ENCODE measurements at places on chromosomes 7 and 10.

DNA sequence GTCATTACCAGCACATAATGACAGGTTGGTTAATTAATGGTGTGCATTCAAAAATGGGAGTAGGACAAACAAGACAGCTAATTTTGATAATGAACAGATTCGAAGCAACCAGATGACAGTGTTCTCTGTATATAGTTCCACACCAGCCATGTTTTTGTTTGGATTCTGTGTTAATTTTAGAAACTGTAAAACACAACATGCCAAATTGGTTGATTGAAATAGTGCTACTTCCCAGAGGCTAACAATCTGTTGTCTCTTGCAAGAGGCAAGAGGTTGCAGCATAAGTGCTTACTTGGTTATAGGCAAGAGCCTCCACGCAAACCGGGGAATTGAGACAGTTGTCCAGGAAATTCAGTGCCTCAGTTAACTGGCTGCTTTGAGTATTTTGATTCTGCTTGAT is 170.2 kb upstream of the HABP2 start:
- no peak for DNase-seq

DNA sequence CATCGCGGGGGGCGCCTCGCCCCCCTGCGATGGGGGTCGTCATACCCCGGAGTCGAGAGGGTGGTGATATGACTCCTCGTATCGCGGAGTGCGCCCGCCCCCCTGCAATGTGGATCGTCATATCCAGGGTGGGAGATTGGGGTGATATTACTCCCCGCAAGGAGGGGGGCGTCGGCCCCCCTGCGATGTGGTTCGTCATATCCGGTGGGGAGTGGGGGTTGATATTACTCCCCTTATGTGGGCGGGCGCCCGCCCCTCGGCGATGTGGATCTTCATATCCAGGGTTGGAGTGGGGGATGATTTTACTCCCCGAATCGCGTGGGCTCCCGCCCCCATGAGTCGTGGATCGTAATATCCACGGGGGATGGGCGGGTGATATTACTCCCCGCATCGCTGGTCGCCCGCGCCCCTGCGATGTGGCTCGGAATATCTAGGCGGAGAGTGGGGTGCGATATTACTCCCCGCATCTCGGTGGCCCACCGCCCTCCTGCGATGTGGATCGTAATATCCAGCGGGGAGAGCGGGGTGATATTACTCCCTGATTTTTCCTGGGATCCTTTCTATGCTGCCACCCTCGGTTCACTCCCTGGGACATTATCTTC is 36.9 kb downstream of the MEIG1 start:
- no peak for DNase-seq

GRCh38 chr10:114384601-114385000 is 19.7 kb downstream of the AFAP1L2 start:
- no peak for DNase-seq

DNA sequence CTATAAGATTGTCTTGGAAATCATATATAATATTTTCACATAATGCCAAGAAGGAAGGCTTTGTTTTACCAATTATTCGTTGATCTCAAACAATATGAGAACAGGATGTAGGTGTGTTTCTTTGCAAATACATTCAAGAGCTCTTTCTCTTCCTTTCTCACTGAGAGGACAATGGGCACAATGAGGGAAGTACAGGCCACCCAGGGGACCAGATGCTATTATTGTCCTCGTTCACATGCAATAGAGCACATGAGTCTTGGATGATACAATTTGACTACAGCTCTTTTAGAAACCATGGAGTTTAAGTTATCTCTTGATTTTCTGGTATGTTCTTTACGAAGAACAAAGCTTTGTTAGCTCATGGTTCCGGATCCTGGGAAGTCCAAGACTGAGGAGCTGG is 323.7 kb upstream of the KLF6 start:
- DNase-seq, result peak; percentile 37

GRCh38 chr7:148356303-148356702 is 234.3 kb upstream of the C7orf33 start:
- no peak for DNase-seq

GRCh38 chr10:125844751-125845221 is 21.4 kb downstream of the BCCIP start:
- no peak for DNase-seq

- DNase-seq, result no peak
Measured at GRCh38 chr10:85611746-85612377, 754.7 kb downstream of the GRID1 start.

DNA sequence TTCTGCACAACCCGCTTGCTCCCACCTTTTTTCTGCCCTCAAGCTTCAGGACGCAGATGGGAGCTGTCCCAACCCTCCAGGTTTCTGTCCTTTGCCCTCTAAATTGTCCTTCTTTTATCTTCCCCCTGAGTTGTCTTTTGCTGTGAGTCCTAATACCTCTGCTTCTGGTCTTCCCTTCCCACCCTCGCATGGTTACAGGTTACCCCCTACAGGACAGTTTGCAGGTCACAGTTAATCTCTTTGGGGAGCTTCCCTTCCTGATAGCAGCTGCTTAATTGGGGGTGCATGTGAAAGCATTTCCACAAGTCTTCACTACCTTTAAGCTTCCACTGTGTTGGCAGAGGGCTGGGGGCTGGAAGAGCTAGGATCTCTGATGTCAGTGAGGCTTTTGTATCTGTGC is 121.5 kb upstream of the CXCL12 start:
- DNase-seq, result no peak

DNA sequence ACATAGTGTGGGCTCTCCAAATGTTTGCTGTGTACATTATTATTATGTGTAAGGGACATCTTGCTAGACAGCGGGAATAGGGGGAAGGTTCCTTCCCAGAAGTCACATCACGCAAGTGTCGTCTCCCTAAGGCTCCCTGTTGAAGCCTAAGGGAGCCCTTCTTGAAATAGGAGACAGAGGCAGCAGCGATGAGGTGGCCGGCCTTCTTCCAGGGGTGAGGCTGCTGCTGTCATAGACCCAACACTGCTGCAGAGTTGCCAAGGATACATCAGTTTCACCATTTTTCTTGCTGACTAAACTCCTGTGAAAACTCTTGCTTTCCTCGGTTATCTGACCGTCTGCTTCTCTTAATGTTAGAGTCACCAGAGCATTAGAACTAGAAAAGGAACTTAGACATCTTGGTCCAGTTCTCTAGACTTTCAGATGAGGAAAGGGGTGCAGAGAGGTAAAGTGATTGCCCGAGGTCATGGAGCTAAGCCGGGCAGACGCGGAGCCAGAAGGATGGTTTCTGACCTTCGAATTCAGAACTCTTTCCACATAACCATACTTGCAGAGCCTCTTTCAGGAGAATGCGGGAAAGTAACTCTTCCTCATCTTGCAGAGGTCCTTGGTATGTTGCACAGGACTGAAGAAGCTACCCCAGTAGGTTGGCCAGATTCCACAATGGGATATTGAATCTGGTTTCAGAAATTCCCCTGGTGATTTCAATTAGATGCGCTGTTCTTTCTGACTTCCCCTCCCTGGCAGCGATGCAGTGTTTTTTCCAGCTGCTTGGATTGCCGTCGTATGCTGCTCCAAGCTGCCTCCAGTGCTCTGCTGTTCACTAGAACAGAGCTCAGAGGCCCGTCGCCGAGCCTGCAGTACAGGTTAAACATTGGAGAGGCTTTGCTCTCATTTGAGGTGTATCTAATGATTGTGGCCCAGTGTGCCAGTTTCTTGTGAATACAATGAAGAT is 217.1 kb downstream of the CAMK1D start:
- DNase-seq, result no peak

DNA sequence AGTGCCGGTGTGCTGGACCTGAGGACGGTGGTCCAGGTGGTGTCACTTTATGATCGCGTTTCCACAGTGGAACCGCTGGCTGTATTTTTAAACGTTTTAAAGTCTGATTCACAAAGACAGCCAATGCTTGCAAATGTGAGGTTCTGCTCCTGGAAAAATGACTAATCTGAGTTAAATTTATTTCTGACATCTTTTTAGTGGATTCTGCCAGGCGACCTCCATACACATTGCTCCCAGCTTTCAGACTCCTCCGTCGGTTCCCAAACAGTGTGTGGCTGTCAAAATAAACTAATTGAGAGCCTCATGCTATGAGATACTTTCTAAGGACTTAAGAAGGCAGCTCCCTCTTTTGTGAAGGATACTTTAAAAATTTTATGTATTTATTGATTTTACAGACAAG is 12.7 kb upstream of the TTYH3 start:
- no peak for DNase-seq

Data from OCI-LY7 (cell line).